ENCODE measurements at places on chromosomes 6 and 20.

DNA sequence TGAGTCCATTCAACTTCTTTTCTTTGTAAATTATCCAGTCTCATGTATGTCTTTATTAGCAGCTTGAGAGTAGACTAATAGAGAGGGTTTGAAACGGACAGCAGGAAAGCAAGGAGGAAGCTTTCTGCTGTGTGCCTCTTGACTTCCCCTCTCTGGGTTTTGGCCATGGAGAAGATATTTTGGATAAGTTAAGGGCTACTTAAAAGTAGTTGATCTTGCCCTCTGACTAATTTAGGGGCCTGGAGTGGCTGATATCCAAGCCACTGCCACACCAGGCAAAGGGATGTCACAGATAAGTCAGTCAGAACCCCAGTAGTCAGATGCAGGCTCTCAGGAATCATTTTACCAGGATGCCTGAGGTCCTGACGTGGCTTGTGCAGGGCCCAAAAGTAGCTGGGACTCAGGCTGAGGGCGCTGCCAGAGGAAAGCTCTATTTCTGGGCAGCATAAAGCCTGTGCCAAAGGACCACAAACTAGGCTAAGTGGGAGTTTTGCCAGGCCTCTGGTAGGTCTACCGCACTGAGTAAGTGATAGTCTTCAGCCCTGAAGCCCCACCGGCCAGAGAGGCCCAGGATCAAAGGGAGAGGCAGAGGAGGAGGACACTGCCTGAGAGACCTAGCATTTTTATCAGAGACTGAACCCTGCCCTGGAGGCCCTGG lies 41.6 kb upstream of the IYD start:
- no peak for DNase-seq

DNA sequence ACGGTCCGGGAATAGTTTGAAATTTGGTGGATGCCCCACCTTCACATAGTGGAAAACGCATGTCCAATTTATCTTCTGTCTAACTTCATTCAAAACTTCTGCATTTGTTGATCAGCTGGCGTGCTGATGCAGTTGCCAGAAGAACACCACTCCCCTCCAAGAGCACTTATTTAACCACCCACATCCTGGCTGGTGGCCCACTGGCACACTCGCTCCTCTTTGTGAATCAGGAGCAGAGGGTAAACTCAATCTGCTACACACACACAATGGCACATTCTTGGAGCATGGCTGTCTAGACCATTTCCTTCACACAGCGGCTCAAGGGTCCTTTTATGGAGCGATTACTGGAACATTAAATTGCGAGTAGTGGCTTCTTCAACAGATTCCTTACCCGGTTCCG lies 55.1 kb upstream of the CEP162 start:
- no peak for DNase-seq

DNA sequence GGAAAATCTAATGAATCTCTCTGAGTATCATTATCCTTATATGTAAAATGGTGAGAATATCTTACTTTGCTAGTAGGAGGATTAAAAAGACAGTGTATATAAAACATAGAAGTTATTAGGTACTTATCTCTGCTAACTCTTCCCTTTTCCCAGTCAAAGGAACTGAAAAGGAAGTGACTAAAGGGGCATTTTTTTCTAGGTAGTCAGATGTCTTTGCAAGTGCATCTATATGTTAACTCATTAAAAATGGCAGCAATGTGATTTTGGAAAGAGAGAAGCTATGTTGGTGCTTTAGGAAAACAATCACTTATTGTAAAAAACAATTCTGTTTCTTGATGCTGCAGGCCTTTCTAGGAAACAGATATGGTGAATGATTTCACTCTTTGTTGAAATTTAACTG lies 180.9 kb downstream of the SAMD5 start:
- no peak for DNase-seq

GRCh38 chr6:133456944-133457343 lies 215.8 kb downstream of the EYA4 start:
- no peak for DNase-seq

DNA sequence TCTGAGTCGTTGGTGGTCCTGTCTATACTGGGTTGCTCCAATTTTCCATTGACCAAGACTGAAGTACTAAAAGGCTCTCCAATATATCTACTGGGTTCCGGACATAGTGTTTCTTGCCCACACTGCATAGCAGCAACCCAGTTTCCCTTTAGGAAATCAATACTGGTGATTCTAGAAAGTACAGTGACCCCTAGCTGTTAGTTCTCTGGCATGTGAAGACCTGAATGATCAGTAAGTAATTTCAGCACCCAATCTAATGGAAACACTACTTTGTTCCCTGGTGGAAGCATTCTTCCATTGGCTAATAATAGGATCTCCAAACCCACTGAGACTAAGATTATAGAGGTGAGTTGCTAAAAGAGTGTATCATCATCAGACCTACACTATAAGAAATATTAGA lies 40.8 kb upstream of the STMND1 start:
- DNase-seq = no peak

- DNase-seq = no peak
Measured at GRCh38 chr6:135310291-135310690, 129.2 kb downstream of the MYB start.

- no peak for DNase-seq
Measured at GRCh38 chr6:142796024-142796423, 149.0 kb downstream of the HIVEP2 start.

DNA sequence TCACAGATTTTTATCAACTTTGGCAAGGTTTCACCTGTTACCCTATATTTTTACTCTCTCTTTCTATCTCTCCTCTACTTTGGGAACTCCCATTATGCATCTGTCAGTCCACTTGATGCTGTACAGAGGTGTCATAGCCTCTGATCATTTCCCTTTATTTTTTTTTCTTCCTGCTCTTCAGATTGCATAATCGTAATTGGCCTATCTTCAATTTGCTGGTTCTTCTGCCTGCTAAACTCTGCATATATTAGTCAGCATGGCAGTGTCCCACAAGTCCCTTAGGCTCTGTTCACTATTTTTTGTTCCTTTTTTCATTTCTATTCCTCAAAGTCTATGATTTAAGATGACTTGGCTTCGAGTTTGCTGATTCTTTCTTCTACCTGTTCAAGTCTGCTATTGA lies 44.7 kb upstream of the MICB start:
- no peak for DNase-seq

GRCh38 chr6:130624046-130624445 lies 203.2 kb upstream of the SMLR1 start:
- DNase-seq = no peak

- no peak for DNase-seq
Measured at GRCh38 chr6:91141346-91141745, 554.5 kb upstream of the MAP3K7 start.

DNA sequence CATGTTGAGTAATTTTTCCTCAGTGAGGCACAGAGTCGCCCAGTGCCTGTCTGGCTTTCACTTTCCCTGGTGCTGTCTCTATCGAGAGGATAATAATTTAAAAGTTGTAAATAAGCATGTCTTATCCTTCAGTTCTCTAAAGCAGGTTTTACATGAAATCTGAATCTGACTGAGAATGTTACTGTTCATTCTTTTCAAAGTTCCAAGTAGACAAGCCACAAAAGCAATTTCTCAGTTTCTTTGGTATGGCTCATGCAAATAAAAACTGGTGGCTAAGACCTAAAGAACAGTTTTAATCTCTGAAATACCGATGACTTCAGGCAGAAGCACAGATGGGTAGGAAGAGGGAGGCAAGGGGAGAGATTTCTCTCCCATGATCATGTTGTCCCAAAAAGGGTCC lies 87.6 kb upstream of the GCM1 start:
- DNase-seq = no peak

- DNase-seq = no peak
Measured at GRCh38 chr6:159978291-159979135, 9.6 kb downstream of the IGF2R start.

DNA sequence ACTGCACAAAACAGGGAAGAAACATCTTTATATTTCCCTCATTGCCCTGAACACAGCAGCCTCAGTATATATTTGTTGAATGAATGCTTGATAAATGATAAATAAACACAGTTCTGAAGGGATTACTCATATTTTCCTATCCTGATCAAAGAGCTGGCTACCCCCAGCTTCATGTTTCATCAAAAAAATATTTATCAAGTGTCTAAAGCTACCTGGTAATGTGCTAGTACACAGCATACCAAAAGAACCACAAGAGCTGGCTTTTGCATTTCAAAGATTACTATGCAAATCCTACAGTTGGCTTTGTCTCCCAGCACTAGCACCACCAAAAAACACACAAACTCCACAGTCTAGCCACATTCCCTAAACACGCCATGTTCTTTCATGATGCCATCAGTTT lies 130.0 kb downstream of the BTBD9 start:
- no peak for DNase-seq

GRCh38 chr6:169271158-169271876 lies 17.7 kb upstream of the THBS2 start:
- DNase-seq = no peak

DNA sequence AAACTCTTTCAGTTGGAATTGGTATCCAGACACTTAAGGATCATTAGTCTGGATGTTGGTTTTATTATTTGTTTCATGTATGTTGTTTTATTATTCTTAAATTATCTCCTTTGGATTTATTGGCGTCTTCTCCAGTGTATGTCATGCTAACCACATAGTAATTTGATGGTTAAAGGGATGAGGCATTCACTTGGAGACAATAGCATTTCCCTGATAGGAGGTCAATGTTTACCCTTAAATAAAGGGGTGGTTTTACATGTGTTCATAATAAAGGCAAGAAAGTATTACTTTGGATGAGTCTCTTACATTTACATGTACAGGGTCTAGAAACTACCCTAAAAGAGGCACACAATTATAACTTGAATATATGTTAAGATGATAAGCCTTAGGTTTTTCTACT lies 51.2 kb upstream of the RNF144B start:
- no peak for DNase-seq

DNA sequence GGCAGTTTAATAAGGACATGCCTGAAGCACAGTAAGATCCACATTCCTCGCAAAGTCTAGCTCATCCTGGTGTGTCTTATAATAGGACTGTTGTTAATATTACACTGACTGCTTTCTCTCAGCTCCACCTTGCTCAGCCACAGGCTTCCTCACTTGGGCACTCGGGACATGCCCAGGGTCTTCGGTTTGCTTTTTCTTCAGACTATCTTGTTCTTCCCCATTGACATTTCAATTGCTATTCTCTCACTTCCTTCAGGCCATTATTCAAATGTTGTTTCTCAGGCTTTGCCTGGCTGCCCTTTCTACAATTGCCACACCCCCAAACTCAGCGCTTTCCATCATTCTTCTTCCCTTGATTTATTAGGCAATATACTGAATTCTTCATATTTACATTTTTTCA lies 274.8 kb upstream of the RGS17 start:
- no peak for DNase-seq
